ENCODE measurements at places on chromosomes 1 and 21.

DNA sequence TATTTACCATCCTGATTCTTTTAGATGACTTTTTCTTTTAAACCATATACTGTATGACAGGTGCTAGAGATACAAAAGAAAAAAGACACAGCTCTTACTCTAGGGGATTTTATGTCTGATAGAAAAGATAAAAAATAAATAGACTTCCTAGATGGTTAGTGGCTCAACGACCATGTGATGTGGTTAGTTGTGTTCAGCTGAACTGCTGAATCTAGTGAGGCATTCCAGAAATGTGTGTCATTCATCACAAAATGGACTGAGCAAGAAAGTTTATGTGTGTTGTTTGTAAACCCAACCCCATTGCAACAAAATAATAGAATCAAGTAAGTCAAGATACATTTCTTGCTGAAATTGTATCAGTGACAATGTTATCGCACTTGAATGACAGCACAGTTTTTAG is 205.8 kb upstream of the LYPLAL1 start:
- DNase-seq: no peak

GRCh38 chr1:101088431-101088830 is 62.8 kb upstream of the DPH5 start:
- DNase-seq: no peak

DNA sequence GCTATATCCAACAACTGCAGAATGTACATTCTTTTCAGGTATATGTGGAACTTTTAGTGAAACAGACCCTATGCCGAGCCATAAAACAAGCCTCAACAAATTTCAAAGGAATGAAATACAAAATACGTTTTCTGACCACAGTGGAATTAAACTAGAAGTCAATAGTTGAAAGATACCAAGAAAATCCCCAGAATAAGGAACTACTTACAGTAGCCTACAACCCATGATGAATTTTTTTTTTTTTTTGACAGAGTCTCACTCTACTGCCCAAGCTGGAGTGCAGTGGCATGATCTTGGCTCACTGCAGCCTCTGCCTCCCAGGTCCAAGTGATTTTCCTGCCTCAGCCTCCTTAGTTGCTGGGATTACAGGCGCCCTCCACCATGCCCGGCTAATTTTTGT is 83.4 kb downstream of the RUNX3 start:
- no peak for DNase-seq

- DNase-seq: no peak
Measured at GRCh38 chr1:248885646-248886045, 20.4 kb upstream of the PGBD2 start.

- no peak for DNase-seq
Measured at GRCh38 chr21:43207043-43207315, 38.2 kb downstream of the CRYAA start.

DNA sequence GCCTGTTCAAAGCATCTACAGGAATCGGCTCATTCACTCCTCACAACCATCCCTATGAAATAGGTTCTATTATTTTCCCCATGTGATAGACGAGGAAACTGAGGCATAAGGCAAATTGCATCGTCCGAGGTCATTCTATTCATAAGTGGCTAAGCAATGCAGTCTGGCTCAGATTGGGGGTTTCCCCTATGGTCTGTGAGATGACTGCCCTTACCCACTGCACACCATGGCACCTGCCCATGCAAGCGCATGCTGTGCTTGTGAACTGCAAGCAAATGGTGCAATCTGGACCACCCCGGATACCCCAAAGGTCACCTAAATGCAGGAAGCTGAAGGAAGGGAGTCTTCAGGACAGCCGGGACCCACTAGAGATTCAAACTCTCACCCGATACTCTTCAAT is 123.4 kb upstream of the SOD1 start:
- no peak for DNase-seq

DNA sequence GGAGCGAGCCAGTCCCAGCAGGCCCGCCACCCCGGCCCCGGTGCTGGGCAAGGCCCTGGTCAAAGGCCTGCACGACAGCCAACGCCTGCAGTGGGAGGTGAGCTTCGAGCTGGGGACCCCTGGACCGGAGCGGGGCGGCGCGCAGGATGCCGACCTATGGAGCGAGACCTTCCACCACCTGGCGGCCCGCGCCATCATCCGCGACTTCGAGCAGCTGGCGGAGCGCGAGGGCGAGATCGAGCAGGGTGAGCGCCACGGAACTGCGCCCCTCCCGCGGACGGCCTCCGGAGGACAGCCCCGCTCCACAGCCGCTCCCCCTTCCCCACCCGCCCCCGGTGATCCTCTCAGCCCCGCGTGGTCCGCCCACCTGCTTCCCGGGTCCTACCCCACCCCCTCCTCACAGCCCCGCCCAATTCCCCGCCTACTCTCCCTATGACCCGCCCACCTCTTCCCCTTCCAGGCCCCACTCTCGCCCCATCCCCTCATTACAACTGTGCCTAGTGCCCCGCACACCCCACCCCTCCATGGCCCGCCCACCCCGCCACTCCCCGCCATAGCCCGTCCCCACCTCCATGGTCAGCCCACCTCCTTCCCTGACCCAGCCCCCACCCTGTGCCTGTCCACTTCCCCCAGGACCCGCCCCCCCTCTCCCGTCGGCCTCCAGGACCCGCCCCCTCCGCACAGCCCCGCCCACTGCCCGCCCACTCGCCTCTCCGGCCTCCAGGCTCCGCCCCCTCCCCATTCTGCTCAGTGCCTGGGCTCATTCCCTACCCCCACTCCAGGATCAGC is 52.7 kb downstream of the VWA5B1 start:
- no peak for DNase-seq

All from cortex of kidney (tissue), 1 donor.